ENCODE measurements at places on chromosomes 4 and X.

GRCh38 chr4:74230902-74231499, 73.1 kb downstream of the MTHFD2L start:
- peak; percentile 21 for DNase-seq

GRCh38 chrX:7462110-7462509, 314.2 kb upstream of the PUDP start:
- no peak for DNase-seq

- DNase-seq, result no peak
Observed at GRCh38 chr4:156959298-156959702, 12.3 kb downstream of the PDGFC start.

DNA sequence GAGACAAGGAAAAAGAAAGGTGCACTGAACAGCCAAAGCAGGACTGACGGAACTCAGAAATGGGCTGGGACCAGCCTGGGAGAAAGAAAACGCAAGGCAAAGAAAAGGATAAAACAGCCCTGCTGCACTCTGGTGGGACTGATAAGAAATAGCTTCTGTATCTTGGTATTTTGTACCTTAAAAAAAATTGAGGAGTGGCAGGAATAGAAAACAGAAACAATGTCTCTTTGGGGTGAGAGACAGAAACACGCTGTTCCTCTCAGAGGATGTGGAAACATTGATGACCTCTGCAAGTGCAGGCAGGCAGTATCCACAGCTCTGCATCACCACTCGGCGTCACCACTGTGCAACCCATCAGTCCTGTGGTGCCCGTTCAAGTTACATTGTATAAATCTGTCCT, 152.5 kb upstream of the SPRY1 start:
- no peak for DNase-seq

GRCh38 chr4:140790765-140791164, 34.6 kb upstream of the TBC1D9 start:
- no peak for DNase-seq

- no peak for DNase-seq
Observed at GRCh38 chrX:10203617-10204016, 46.8 kb downstream of the CLCN4 start.

GRCh38 chrX:130105244-130105643, 5.1 kb downstream of the ELF4 start:
- DNase-seq, result no peak

DNA sequence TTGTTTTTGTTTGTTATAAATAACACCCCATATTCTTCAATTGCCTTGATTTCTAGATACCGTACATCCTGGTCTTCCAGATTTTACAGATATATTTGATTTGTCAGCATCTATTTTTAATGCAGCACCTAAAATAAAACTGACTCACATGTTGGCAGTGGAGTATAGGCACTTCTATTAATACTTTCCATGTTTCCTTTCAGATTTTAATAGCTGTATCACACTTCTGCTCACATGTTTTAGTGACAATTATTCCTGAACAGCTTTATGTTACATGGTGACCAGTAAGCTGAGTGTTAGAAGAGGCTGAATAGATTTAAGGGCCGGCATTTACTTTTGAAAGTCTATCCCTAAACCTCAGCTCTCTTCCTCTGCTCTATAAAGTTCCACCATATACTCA, 46.1 kb downstream of the C4orf46 start:
- DNase-seq, result no peak

- peak; percentile 3 for DNase-seq
Observed at GRCh38 chr4:5758741-5759140, 47.7 kb downstream of the EVC start.

- no peak for DNase-seq
Observed at GRCh38 chrX:40172401-40173142, 74.8 kb upstream of the BCOR start.

GRCh38 chr4:144504883-144505282, 141.1 kb upstream of the HHIP start:
- DNase-seq, result no peak

All from stimulated activated CD8-positive, alpha-beta memory T cell treated with anti-CD3 and anti-CD28 coated beads, Interleukin-7, amount 100 ng/mL, for 48 hours (primary cell).